ENCODE measurements at places on chromosomes 7 and 10. TPM values are rescaled to one million over a fixed set of nuclear protein-coding genes. Genes with fewer than 3 reads are reported as not detected.

GRCh38 chr7:3356173-3356572 lies 55.1 kb downstream of the SDK1 start:
- H3K4me1 ChIP-seq = no peaks in the 10 kb centered on the region
- no peaks in the 10 kb centered on the region for H3K36me3 ChIP-seq
- no peaks in the 10 kb centered on the region for H3K27me3 ChIP-seq

- no peaks in the 10 kb centered on the region for H3K36me3 ChIP-seq
- peak; percentile 16 for DNase-seq
- H3K27me3 ChIP-seq = no peaks in the 10 kb centered on the region
- H3K4me1 ChIP-seq = no peaks in the 10 kb centered on the region
- H3K27ac ChIP-seq = peak overlapping the region; percentile 88
Measured at GRCh38 chr10:96043893-96044715, 721 bp downstream of the CCNJ start.

GRCh38 chr7:16431646-16432424 lies 10.5 kb upstream of the CRPPA start:
- no peaks in the 10 kb centered on the region for H3K36me3 ChIP-seq
- peak; percentile 12 for DNase-seq
- no peaks in the 10 kb centered on the region for H3K4me1 ChIP-seq
- H3K27me3 ChIP-seq = no peaks in the 10 kb centered on the region
- no peak overlapping the region for H3K4me3 ChIP-seq
- H3K27ac ChIP-seq = no peak overlapping the region

DNA sequence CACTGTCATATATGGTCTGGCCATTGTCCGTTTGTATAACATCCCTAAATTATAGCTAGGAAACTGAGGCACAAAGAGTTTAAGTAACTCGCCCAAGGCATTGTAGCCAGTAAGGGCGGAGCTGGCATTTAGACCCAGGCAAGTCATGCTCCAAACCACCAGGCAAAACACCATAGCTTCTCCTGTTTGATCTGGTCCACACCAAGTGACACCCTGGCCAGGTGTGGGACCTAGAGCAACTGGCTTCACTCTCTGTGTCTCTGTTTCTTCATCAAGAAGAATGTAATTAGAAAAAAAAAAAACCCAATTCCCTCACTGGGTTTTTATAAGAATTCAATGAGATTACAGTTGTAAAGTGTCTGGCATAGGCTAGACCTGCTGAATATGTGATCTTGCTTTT lies 85.2 kb upstream of the AOAH start:
- DNase-seq = no peak
- no peak overlapping the region for H3K4me3 ChIP-seq
- H3K27me3 ChIP-seq = no peaks in the 10 kb centered on the region
- no peaks in the 10 kb centered on the region for H3K4me1 ChIP-seq
- H3K27ac ChIP-seq = no peak overlapping the region
- no peaks in the 10 kb centered on the region for H3K36me3 ChIP-seq

GRCh38 chr10:95350219-95350829 lies 59.5 kb upstream of the PDLIM1 start:
- no peak overlapping the region for H3K27ac ChIP-seq

DNA sequence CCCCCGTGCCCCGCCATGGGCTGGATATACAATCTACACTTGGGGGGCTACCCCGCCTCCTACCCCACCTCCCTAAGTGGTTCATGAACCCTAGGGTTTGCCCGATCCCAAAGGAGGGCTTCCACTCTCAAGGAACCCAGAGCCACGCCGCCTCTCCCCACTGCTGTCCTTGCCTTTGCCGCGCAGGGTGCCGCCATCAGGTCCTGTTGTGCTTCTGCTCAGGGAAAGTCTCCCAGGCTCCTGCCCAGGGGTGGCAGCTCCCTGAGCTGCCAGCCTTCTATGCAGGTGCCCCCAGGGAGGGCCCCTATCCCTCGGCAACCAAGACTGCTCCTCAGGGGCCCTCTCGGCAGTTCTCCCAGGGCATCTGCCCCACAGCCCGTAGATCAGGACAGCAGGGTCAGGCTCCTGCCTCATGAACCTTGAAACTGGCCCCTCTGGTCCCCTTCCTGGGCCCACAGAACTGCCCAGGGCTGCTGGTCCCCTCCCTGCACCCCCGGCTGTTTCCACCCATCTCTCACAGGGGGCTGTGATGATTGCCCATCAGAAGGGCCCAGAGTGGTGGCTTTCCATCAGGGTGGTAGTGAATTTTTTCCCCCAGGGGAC lies 13.0 kb upstream of the PCBD1 start:
- no peaks in the 10 kb centered on the region for H3K36me3 ChIP-seq
- peaks cover 5% of the 10 kb centered on the region for H3K4me1 ChIP-seq
- no peak for DNase-seq
- H3K4me3 ChIP-seq = no peak overlapping the region
- H3K27ac ChIP-seq = no peak overlapping the region

DDC gene
- total RNA-seq = not detected

All from tibial nerve (tissue), 4 donors.